ENCODE measurements at places on chromosomes 6 and 20.

DNA sequence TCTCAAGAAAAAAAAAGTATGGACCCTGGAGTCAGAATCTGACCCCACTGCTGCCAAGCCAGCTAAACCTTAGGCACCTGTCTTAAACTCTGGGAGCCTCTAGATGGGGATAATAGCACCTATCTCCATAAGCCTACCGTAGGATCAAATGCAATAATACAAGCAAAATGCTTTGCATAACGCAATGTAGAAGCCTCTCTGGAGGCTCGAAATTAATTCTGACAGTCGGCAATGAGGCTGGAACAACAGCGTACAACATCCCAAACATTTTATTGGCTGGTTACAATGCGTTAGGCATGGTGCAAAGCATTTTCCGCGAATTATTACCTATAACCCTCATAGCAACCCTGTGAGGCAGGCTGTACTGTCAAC, 521 bp downstream of the CDK5RAP1 start:
- DNase-seq = peak; percentile 48

DNA sequence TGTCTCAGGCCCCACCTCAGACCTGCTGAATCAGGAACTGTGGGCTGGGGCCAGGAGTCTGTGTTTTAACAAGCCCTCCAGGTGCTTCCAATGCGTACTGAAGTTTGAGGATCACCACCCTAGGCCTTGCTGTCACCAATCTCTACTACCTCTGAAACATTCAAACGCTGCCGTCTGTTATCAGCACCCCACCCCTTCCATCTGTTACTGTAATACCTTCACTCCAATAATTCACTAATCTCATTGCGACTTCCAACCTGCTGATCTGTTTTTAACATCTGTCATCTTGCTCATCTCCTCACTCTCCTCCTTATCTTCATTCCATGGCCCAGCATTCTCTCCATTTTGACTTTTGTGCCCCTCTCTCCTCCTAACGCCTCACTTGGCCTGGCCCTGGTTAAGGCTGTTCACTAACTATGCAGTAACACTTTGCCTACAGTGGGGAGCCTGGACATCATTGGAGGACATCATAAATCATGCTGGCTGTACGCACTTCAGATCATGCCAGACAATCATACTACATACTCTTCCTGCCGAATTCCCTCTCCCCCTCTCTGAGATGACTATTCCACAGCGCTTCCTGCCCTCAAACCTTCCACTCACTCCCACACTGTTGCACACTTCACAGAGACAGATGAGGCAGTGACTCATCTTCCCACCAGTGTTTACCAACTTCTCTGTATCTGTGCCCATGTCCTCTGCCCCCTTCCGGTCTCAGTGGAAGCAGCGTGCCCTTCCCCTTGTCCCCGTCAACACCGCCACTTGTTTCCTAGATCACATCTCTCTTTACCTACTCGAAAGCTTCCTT, 3.0 kb upstream of the GUCA1B start:
- peak; percentile 86 for DNase-seq

DNA sequence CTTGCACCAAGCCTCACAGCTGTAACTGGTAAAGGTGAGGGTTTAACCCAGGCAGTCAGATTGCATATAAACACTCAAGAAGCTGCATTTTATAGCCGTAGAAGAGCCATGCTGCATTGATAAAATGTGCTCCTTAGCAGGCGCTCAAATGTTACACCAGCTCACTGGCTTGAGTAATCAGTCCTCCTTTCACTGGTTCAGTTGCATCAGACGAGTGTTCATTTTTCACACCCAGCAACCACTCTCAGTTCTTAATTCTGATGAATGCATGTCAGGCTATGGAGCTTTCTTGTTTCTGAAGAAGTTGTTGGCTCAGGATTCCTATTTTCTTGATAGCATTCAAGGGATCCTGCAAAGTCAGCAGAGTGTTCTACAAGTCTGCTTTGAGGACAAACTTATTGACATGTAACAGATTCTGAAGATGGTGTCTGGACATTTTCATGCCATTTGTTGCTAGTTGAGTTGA, 198.3 kb downstream of the PLCB1 start:
- no peak for DNase-seq

- DNase-seq = no peak
Measured at GRCh38 chr6:102582569-102582968, 1189.1 kb downstream of the GRIK2 start.

- no peak for DNase-seq
Measured at GRCh38 chr6:87396595-87397392, 11.0 kb upstream of the CFAP206 start.
